ENCODE measurements at places on chromosomes 6 and 20. TPM values are rescaled to one million over a fixed set of nuclear protein-coding genes. Genes with fewer than 3 reads are reported as not detected.

TSHZ2 gene
- not detected for total RNA-seq

CDKAL1 gene
- total RNA-seq: 8.7 TPM

BTBD3 gene
- total RNA-seq: 26.7 TPM

CASS4 gene
- 0.36 TPM for total RNA-seq

PDE10A gene
- 2.0 TPM for total RNA-seq
